ENCODE measurements at places on chromosomes 7 and 10.

DNA sequence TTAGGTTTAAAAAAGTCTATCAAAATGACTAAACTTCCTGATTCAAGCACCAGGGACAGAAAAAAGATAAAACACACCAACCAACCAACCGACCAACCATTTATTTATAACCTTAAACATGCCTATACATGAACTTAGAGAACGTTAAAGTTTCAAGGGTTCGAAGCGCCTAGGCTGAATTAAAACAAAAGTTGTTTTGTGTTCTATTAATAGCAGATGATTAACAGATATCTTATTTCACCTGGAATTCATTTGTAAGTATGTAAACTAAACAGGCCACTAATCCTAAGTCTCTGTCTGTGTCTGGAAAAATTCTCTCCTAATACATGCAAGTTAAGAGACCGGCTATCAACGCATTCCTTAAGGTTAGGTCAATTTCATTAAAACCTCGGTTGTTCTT, 1.4 kb downstream of the BAIAP2L1 start:
- no peak for DNase-seq

DNA sequence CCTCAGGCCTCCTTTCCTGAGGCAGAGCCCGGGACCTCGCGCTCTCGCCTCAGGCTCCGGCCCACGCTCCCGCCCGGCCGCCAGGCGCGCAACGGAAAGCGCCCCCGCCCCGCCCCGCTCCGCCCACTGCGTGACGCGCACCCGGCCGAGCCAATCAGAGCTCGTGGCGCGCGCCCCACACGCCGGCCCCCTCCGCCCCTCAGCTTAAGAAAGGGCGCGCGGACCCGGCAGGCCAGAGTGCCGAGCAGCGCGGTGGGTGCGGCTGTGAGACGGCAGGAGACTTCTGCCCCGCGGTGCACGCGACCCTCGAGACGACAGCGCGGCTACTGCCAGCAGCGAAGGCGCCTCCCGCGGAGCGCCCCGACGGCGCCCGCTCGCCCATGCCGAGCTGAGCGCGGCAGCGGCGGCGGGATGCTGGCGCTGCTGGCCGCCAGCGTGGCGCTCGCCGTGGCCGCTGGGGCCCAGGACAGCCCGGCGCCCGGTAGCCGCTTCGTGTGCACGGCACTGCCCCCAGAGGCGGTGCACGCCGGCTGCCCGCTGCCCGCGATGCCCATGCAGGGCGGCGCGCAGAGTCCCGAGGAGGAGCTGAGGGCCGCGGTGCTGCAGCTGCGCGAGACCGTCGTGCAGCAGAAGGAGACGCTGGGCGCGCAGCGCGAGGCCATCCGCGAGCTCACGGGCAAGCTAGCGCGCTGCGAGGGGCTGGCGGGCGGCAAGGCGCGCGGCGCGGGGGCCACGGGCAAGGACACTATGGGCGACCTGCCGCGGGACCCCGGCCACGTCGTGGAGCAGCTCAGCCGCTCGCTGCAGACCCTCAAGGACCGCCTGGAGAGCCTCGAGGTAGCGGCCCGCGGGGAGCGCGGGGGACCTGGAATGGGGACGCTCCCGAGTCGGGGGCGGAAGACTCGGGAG, at the start of gene NPTX2:
Gene NPTX2, plus strand, starts transcription at position 235 of the 909 bp plus-strand sequence. Its CDS starts 177 bp downstream, at position 412.
- DNase-seq, result no peak

- DNase-seq, result no peak
These were observed 362.5 kb downstream of the POM121L12 start for GRCh38 chr7:53397911-53398310.

DNA sequence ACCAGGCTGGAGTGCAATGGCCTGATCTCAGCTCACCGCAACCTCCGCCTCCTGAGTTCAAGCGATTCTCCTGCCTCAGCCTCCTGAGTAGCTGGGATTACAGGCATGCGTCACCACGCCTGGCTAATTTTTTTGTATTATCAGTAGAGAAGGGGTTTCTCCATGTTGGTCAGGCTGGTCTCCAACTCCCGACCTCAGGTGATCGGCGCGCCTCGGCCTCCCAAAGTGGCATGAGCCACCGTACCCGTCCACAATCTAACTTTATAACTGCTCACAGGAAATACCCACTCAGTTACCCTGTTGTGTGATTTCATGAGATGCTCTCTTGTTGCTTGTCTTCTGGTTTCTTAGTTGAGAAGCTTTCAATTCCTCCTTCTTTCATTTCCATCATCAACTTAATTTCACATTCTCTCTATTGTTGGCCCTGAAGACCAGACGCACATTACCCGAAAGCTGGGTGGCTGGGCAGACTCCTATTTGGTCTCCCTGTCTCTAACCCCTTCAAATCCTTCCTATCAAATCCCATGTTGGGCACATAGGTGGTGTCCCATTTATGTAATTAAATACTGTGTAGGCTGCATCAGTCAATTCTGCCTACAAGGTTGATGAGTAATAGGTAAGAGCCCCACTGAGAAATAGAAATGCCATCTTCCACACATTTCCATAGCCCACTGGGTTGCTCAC, 1.1 kb upstream of the GSTO2 start:
- DNase-seq, result no peak

- no peak for DNase-seq
These were observed 88.5 kb downstream of the DLG5 start for GRCh38 chr10:77837925-77838595.

- DNase-seq, result no peak
These were observed 2.0 kb upstream of the CPXM2 start for GRCh38 chr10:123893651-123894050.

- DNase-seq, result no peak
These were observed 1.2 kb downstream of the RBM33 start for GRCh38 chr7:155645662-155646061.

DNA sequence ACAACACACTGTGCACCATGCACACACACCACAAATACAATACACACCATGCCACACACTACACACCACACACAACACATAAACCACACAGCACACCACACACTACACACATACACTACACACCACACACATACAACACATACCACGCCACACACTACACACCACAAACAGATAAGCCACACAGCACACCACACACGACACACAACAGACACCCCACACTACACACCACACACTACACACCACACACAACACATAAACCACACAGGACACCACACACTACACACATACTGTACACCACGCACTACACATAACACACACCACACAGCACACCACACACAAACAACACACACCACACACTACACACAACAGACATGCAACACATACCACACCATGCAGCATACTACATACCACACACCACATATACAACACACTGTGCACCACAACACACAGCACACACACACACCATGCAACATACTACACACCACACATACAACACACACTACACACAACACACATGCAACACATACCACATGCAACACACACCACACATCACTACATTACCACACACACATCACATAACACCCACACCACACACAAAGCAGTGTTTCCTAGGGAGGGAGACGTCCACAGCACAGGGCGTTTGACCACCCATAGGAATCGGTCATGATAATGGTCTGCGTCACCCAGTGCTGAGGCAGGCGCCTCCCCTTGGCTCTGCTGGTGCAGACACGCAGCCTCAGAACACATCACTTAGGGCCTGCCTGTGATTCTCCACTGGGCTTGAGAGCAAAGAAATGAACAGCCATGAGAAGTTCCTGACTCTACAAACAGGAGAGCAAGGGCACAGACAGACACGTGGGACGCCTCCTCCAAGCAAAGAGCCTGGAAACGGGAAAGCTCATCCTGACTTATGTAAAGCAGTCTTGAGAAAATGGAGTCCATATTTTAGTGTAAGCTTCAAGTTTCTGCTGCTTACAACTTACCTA, 458.3 kb downstream of the PTPRN2 start:
- DNase-seq, result no peak

- no peak for DNase-seq
These were observed 24.6 kb upstream of the WNT16 start for GRCh38 chr7:121304102-121304658.

GRCh38 chr10:132110111-132110521, 44.4 kb downstream of the JAKMIP3 start:
- no peak for DNase-seq

GRCh38 chr10:108982159-108982558, 941.2 kb downstream of the XPNPEP1 start:
- DNase-seq, result no peak

GRCh38 chr10:84076047-84076388, 63.3 kb upstream of the GHITM start:
- DNase-seq, result no peak

DNA sequence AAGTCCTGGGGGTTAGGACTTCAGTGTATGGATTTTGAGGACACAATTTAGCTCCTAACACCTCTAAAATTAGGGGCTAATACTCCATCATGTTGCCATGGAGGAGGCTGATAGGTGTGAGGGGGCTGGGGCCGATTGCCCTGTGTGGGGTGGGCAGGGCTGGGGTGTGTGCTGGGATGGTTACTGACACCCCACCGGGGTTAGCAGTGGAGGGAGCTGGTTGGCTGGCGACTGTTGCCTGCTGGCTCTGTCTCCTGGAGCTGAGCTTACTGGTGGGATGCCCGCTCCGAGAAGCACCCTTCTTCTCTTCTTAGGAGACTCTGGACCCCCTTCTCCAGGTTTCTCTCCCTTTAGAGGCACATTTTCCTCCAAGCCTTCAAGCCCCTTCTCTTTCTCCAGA, 22.2 kb upstream of the SH2D4B start:
- no peak for DNase-seq

GRCh38 chr7:42869131-42870020, 42.5 kb downstream of the C7orf25 start:
- DNase-seq, result no peak

DNA sequence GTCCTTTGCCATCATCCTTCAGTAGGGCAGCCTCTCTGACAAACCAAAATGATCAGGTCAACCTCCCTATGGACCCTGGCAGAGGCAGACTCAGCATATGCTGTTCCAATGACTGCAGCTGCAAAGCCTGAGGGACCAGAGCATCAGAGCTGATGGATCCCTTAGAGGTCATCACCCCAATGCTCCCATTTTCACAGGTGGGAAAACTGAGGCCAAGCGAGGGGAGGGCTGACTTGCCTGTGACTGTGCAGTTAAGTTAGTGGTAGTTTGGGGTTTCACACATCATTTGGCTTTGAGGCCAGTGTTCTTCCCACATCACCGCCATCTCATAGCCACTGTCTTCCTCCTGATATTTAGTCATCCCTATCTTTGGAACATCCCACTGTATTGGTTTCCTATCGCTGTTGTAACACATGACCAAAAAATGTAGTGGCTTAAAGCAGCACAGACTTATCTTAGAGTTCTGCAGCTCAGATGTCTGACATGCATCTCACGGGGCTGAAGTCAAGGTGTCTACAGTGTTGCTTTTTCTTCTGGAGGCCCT, 69.3 kb upstream of the PDZD8 start:
- no peak for DNase-seq

DNA sequence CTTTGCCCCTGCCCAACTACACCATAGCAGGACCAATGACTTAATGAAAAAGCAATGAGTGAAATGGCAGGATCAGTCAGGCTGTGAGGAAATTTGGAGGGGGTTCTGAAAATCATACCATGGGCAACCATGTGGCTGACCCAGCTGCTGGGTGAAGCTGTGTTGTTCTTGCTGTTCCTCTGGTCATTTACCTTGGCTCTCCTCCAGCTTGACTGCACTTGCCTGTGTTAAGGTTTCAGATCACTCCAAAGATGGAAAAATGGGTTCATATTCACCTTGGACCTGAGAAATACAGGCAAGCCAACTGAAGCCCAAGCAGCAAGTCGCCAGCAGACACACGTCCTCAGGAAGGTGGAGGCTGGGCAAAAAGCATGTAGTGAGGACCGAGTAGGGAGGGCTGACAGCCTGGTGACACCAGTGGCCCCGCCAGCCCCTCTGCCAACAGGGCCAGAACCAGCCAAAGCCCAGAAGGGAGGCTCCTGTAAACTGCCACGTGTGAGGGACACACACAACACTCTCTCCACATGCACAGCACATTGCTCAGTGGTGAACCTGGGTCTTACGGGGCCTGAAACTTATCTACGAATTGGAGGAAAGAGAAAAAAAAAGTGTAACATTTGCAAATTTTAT, 40.1 kb downstream of the PARP12 start:
- no peak for DNase-seq

DNA sequence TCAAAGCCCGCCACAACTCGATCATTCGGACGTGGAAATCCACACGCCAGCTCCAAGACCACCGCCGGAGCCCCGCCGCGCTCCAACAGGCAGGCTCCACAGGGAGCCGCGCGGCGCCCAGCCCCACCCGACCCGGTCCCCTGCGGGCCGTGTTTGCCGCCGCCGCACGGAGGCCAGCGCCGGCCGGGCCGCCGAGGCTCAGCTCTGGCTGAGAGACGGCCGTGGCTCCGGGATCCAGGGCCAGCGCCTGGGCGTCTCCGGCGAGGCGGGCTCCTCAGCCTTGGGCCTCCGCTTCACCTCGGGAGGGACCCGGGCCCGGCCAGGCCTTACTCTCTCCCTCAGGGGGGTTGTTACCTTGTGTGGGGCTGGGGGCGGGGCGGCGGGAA, 333 bp downstream of the SMNDC1 start:
- DNase-seq, result no peak

GRCh38 chr10:103911021-103911459, 6.9 kb downstream of the STN1 start:
- peak; percentile 44 for DNase-seq

- no peak for DNase-seq
These were observed 9.7 kb upstream of the BICC1 start for GRCh38 chr10:58502956-58503355.

DNA sequence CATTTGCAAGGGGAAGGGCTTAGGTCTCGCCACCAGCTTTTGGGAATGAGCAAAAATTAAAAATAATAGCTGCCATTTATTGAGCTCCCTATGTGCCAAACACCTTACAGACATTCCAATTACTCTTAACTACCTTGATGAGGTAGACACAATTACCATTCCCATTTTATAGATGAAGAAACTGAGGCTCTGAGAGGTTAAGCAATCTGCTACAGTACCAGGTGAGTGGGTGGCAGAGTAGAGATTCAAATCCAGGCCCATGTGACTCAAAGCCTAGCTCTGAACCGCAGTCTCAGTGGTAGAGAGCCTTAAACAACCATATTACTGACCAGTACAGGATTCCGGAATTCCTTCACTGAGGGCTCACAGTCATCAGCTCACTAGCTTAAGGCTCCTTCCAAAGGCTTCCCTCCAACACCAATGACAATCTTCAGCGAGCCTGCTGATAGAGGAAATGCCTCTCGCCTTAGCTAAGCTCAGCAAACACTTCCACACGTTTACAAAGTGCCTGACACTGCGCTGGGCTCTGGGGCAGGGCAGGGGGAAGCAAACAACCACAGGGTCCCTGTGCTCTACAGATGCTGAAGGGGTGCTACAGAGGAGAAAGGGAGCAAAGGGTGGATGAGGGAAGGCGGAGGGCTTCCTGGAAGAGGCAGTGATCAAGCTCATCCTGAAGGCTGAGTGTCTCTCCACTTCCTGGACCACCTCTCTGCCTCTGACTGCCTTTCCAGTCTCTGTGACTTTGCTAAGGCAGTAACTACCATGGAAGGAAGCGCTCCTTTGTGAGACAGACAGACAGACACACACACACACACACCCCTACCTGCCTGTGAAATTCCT, 7.4 kb downstream of the LRRC20 start:
- no peak for DNase-seq
